NCI-H187 (cell line): ENCODE measurements at places on chromosomes 2 and 18.
A peak's percentile ranks its signal among the peaks of the same experiment; 100 is the strongest.

DNA sequence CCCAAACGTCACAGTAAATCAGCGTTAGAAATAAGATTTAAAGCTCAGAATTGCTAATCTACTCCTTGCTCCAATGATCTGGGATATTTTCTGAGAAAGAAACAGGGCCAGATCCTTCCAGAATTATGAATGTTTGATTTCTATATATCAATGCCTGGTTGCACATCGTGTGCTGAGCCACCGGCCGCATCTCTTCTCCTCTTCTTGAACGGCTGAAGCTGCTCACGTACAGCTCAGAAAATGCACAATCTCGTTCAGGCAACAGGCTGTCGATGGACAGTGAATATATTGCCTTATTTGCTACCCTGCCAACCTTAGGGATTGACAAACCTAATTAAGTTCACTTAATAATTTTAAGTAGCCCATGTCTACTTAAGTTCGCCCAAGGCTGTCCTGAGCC, 169.5 kb downstream of the CLIP4 start:
- no peak for DNase-seq

- no peak for DNase-seq
Observed at GRCh38 chr2:207487650-207488311, 42.0 kb upstream of the CREB1 start.

DNA sequence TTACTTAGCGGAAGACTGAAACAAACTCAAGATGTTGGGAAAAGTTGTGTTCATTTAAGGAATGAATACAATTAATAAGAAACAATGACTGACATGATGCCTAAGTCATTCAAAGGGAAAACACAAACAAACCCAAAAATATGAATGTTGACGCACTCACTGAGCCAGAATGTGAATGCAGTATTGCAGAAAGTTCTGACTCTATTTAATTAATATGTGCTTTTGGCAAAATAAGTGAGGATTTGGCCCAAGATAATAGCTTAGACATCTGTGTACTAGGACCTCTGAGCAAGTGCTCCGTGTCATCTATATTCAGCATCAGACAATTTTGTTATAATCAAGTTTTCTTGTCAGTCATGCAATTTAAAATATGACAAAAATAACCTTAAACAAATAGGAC, 1138.8 kb upstream of the NXPH2 start:
- DNase-seq: no peak

GRCh38 chr18:7329016-7329415, 98.1 kb downstream of the LRRC30 start:
- no peak for DNase-seq

GRCh38 chr18:61323951-61324350, 9.3 kb upstream of the CDH20 start:
- DNase-seq: no peak

DNA sequence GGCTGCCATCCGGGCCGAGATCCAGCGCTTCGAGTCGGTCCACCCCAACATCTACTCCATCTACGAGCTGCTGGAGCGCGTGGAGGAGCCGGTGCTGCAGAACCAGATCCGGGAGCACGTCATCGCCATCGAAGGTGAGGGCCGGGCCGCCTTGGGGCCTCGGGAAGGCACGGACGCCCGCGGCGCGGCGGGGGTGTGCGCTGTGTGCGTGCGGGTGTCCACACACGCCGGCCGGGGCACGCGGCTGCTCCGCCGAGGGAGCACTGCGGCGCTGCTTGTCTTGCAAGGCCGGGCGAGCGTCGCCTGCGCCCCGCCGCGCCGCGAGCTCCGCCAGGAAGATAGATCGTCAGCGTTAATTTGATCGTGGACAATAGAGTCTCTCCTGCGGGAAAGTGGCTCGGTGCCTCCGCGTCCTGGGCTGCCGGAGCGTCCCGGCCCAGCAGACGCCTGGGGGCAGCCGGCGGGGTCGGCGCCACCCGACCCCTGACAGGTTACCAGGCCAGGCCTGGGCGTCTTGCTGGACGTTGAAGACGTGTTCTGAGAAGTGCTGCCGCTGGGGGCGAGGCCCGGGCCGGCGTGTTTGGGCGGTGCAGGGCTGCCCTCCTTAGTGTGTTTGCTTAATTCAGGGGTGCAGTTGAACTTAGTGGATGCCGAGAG, 1.0 kb downstream of the AGAP1 start:
- no peak for DNase-seq

GRCh38 chr2:23988371-23988770, 21.5 kb upstream of the MFSD2B start:
- DNase-seq: no peak

- peak; percentile 84 for DNase-seq
Observed at GRCh38 chr2:33033606-33034081, 86.9 kb downstream of the LTBP1 start.

GRCh38 chr2:196271795-196272194, 100.4 kb upstream of the STK17B start:
- no peak for DNase-seq

GRCh38 chr2:135821190-135821589, 15.8 kb downstream of the LCT start:
- DNase-seq: no peak

GRCh38 chr2:136344339-136344738, 226.4 kb upstream of the CXCR4 start:
- DNase-seq: no peak

DNA sequence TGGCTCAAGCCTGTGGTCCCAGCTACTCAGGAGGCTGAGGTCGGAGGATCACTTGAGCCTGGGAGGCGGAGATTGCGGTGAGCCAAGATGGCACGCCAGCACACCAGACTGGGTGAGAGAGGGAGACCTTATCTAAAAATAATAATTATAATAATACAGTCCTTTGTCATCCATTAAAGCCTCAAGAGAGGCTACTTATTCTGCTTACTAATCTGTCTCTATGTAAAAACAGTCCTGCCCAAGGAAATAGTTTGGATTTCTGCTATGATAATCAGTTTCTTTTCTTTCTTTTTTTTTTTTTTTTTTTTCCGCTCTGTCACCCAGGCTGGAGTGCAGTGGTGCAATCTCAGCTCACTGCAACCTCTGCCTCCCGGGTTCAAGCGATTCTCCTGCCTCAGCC, 228.3 kb downstream of the C1D start:
- no peak for DNase-seq

GRCh38 chr2:7773362-7774360, 856.4 kb downstream of the RNF144A start:
- DNase-seq: no peak

DNA sequence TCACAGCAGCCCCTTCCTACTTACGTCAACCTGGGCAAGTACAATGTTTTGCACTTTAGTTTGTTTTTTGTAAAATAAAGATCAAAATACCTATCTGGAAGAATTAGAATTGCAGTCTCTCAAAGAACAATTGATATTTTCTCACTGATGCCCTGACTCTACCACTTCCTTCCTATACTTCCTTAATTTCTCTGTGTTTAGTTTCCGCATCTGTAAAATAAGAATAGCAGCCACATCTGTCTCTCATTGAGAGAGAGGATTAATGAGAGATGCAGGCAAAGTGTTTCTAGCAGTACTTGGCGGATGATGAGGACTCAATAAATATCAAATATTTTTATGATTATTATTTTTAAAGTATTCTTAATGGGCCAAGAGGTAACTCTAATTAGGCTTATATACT, 122.6 kb upstream of the PIEZO2 start:
- DNase-seq: no peak

GRCh38 chr2:68302281-68302875, 17.4 kb downstream of the CNRIP1 start:
- no peak for DNase-seq
